Activated CD4-positive, alpha-beta T cell treated with anti-CD3 and anti-CD28 coated beads for 4 hours (primary cell): ENCODE measurements at places on chromosomes 12 and 14.
A peak's percentile ranks its signal among the peaks of the same experiment; 100 is the strongest.

- DNase-seq, result no peak
Observed at GRCh38 chr14:93018366-93018765, 95.4 kb downstream of the CHGA start.

DNA sequence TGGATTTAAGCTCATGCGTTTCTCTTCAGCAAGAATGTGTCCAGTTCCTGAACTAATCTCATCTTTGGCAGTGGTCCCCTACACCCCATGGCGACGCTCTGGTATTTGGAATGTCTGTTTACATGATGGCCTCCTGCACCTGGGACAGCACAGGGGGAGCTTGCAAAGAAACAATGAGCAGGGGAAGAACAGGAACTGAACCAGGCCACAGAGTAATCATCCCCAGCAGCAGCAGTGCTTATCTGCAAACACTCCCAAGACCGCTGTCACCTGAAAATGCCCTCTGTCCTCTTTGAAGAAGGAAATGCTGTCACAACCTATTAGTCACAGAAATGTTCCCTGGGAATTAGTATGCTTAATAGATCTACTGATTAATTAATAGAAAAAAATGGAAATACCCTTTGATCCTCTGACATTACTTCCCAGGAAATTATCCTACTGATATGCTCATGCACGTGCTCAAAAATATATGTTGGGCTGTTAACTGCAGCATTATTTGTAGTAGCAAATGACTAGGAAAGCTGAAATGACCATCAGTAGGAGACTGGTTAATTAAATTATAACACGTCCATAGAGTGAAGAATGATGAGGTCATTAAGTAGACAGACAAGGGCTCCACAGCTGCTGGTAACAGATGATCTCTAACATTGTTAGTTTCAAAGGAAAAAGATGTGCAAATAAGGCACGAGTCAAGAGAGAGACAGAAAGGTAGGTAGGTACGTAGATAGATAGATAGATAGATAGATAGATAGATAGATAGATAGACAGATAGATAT is 279.3 kb upstream of the FLRT2 start:
- no peak for DNase-seq

GRCh38 chr14:54589843-54590242 is 22.9 kb downstream of the SAMD4A start:
- DNase-seq, result no peak

- DNase-seq, result no peak
Observed at GRCh38 chr12:47364261-47364660, 284.5 kb upstream of the AMIGO2 start.

GRCh38 chr12:93778306-93778705 is 101.1 kb downstream of the CRADD start:
- no peak for DNase-seq

DNA sequence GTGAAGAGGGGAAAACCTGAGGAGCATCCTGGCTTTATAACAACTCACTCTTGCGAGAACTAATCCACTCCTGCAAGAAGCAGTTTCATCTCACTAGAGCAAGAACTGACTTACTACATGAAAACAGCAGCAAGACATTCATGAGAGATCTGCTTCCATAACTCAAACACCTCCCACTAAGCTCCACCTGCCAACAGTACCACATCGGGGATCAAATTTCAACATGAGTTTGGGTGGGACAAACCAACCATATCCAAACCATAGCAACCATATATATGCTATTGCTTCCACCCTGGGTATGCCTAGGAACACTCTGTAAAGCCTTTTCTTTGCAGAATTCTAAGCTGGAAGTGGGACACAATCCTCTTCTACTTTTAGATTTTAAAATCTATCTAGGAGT is 13.9 kb upstream of the AVPR1A start:
- no peak for DNase-seq

GRCh38 chr14:76314521-76315034 is 61.4 kb upstream of the ESRRB start:
- no peak for DNase-seq

DNA sequence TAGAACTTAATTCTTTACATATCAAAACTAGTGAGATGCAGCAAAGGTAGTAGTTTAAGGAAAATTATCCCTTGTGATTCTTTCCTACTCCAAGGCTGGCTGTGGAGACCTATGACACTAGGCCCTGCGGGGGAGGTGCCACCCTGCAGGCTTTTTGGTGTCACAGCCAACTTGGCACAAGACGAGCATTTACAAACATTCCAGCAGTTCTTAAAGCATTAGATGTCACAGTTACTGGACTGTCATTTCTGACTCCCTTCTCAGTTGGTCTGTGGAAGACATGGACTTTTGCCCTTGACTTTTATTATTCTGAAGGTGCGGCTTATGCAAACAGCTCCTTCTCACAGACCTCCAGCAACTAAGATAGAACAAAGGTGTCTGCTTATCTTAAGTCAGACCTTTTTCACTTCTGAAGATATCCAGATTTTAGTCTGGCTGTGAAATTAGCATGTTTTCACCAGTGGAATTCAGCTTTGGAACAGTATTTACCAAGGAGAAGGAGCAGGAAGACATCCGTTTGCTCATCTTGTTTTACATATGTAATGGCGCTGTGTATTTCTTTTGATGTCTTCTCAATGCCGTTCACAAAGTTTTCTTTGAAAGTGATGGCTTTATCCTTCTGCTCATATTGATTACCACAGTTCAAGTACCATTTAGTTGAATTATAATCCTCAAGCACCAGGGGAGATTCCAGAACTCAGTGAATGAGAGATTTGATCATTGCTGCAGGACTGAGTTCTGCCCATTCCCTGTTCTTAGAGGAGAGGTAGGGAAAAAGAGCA is 17.9 kb downstream of the SRGAP1 start:
- no peak for DNase-seq

DNA sequence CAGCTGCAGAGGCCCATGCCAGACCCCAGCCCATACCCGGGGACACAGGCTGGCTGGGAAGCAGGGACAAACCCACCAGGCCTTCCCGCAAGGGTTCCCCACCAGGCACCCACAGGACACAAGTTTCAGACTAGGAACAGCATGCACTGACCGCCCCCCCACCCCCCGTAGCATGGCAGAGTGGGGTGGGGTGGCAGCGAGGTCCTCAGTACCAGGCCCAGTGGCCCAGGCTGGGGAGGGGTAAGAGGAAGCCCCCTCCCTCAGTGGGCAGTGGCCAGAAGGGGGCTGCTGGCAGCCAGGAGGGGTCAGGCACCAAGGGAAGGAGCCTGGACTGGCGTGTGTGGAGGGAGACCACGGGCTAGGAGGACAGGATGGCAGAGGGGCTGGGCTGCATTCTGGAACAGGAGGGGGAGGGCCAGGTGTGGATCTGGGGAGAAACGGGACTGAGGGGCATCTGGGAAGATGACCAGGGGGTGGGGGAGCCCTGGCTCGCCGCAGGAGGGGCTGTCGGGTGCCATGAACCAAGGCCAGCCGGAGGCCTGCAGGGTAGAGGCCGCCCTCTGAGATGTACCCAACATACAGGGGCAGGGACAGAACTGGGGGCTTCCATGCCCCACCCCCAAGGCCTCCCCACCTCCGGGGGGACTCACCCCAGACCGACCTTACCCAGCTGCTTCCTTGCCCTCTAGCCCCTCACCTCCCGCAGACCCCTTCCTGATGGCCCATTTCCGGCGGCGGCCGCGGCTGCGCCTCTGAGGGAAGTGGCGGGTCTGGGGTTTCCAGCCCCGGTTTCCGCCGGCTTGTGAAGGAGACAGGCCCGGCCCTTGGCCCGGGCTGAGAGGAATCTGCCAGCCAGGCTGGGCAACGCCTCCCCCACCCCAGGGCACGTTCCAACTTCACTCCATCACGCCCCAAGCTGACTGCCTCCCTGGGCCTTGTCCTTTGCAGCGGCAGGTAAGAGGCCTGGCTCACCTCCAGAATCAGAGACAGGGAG is 5.6 kb upstream of the JAG2 start:
- peak; percentile 27 for DNase-seq

DNA sequence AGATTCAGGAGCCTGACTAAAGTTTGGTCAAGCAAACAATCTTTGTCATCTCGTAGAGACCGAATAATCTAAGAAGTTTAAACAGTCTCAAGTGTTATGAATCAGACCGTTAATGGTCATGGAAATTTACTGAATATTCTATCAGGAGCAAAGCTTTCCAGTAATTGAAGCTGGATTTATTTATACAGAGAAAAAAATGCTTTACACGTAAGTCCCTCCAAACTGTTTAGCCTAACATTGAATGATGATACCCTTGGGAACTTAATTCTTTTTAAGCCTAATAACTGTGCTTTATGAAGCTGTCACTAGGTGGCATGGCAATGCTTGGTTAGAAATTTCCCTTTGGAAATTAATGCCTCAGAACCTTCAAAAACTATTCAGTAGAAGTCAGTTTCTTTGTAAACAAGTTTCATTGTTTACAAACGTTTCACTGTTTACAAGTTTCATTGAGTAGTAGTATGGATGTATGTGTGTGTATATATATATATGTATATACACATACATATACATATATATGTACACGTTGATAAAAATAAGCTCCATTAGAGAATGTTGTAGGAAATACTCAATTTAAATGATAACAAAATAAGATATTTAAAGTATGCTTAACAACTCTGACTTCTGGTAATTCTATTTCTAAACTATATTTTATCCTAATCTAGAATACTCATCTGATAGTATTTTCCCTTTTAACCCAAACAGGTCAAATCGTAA is 32.1 kb downstream of the DEPDC4 start:
- DNase-seq, result no peak

GRCh38 chr12:70247653-70248199 is 4.5 kb downstream of the CNOT2 start:
- DNase-seq, result no peak

DNA sequence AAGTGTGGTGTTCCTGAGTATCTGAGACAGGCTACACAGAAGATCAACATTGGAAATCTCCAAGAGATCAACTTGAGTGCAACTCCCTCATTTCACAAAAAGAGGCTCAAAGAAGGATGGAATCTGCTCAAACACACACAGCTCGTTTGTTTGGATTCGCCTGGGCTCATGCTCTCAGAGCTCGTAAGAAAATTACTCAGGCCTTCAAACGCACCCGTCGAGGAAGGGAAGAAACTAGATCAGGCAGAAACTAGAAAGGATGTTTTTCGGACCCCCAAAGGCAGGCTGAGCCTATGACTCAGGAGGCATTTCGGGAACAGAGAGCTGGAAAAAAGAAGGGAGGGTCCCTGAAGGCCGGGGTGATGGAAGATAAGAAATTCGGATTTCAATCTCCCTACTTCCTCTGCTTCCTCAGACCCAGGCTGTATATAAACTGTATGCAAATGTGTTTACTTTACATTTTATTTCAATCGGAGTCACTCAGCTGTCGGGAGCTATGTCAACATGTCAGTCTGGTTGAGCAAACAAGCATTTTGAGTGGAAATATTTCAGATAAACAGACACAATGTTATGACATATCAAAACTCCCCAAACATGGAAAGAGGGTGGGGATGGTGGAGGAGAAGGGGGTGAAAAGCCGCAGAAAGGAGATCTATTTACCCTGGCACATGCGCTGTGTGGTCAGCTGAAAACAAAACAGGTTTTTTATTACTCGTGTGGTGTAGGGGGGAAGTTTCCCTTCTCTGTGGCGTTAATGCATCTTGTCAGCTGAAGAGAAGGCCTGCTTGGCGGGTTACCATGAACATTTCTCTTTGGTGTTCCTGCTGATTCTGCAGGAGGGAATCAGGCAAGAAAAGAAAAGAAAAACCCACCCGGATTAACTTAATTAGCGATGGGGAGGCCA is 129.1 kb upstream of the TBX3 start:
- DNase-seq, result no peak

DNA sequence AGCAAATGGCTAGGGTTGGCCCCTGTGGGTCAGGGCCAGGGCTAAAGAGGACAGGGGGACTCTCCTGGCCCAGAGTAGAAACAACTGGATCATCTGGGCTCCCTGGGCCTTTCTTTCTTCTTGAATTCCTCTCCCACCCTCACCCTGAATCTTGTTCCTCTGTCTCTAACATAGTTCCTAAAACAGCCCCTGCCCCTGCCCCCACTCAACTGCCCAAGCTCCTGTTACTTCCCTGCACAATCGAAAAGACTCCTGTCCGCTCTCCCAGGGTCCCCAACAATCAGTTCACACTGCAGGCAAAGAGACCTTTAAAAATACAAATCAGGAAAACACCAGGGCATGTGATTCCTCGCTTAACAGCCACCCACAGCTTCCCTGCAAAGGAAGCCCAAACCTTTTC is 18.0 kb upstream of the ANKRD33 start:
- DNase-seq, result no peak

DNA sequence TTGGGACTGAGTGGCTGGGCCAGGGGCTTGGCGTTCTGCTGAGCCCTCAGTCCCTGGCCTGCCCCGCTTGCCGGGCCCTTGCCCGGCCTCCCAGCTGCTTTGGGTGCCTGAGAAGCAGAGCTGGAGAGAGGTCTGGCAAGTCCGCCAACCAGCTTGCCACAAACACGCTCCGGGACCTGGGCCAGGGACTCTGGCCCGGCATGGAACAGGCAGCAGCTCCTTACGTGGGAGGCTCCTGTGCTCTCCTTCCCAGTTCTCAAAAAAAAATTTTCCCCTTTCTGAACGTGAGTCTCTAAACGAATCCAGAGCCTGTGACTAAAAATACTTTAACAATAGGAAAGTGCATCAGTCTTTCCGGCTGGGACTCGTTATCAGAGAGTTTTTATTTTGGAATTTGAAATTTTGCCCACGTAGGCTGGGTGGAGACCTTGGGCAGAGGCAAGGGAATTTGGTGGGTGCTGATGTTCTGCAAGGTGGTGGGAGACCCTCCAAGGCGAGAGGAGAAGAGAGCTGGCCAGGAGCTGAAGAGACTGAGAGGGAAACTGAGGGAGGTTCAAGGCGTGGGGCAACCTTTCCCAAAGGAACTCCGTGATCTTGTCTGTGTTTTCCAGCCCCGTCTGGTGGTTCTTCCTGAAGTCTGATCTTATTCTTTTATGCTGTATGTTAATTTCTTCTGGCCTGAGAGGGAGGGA is 6.8 kb upstream of the NR4A1 start:
- DNase-seq, result no peak

GRCh38 chr12:25058658-25059058 is 109.8 kb upstream of the BCAT1 start:
- no peak for DNase-seq

GRCh38 chr14:105340821-105341733 is 26.5 kb downstream of the PACS2 start:
- DNase-seq, result no peak

GRCh38 chr14:67734675-67735074 is 33.0 kb downstream of the RDH12 start:
- DNase-seq, result no peak

DNA sequence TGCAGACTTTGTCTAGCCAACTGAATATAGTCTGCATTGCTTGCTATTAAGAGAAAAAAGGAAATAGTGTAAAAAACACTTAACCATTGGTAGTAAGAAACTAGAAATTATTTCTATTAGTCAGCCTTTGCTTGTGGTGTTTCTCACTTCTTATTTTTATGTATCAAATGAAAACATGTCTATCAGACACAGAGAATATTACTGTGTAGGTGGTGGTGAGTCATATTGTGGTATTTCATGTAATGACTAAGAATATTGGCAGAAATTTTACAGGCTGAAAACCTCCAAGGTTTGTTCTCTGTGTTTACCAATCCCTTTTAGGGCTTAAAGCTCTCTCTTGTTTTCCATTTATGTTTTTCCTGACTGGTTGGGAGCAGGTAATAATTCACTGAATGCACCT is 87.2 kb downstream of the DAAM1 start:
- DNase-seq, result no peak
